Amygdala (tissue), 56 donors: ENCODE measurements at places on chromosomes 11 and 22.
A peak's percentile ranks its signal among the peaks of the same experiment; 100 is the strongest.

GRCh38 chr22:47796128-47796908, 1033.9 kb downstream of the TBC1D22A start:
- no peak for DNase-seq

DNA sequence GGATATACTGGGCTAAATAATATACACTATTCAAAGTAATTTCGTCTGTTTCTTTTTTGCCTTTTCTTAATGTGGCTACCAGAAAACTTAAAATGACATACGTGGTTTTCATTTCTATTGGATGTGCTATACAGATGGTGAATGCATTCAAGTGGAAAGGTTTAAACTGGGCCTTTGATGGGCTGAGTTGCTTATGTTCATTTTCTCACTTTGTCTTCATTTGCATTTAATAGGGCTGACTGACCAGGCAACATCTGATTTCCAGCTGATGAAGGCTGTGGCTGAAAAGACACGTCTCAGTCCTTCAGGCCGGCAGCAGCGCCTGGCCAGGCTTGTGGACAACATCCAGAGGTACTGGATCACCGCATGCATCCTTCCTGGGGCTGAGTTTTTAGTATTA, 27.9 kb downstream of the PIWIL4 start:
- no peak for DNase-seq

DNA sequence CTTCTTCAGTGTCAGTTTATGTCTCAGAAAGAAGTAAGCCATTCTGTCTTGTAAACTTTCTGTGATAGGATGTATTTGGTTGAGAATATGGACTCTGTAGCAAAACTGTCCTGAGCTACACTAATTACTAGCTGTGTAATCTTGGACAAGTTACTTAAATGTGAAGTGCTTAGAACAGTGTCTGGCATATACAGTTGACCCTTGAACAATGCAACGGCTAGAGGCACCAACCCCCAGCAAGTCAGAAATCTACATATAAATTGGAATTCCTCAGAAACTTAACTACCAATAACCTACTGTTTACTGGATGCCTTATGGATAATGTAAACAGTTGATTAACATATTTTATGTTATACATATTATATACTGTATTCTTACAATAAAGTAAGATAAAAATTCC, 68.7 kb upstream of the GRK2 start:
- DNase-seq, result no peak

- no peak for DNase-seq
Measured at GRCh38 chr11:36818410-36818809, 220.4 kb upstream of the RAG2 start.

DNA sequence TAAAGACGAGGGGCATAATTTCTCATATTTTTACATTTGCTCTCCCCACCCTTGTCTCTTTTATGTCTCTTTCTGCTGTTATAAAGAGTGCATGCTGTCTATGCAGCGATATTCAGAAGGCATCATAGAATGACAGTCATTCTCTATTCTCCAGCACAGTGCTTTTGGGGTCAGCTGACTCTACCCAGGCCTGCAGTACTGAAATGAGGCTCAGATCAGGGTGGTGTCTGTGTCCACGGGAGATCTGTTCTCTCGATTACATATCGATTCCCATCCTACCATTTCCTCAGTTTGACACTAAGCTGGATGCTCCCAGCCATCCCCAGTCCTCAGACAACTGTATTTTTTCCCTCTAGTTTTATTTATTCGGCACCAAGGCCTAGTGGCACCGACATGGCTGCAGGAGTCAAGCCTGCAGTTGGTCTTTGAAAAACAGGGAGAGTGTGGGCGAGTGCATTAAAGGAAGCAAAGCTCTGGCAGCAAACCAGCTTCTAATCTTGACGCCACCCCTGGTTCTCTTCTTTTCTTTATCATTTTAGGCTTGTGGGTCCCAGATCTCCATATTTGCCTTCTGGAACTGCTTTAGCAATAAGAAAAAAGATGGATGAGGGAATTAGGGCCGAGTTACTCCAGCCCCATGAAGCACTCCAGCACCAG, 71.6 kb upstream of the PICALM start:
- no peak for DNase-seq

DNA sequence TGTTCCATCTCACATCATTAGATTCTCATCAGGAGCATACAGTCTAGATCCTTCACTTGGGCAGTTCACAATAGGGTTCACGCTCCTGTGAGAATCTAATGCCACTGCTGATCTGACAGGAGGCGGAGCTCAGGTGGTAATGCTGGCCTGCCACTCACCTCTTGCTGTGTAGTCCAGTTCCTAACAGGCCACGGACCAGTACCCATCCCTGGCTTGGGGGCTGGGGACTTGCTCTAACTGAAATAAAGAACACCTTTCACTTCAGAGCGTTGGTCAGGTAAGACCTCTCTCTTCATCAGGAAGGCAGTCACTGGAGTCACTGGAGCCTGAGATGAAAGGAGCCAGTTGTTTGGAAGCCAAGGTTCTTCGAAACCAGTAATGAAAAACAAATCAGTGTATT, 41.7 kb downstream of the PRMT3 start:
- no peak for DNase-seq

GRCh38 chr11:61976420-61976800, 9.0 kb upstream of the FTH1 start:
- no peak for DNase-seq

DNA sequence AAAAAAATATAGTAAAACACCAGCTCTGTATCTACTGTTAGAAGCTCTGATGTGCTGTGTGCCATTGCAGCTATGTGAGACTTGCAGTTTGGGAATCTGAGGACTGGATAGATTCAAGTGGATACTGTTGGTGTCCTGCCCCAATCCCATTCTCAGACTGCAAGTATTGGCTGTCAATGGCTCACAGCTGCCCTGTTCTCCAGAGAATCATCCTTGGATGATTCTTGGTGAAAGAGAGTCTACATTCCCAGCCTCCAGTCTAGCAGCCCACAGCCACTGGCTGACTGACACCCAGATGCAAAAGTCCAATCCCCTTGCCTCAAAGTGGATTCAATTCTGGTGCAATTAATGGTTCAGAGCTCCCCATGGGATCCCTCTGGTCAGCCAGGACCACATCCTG, 206.1 kb upstream of the MTNR1B start:
- DNase-seq, result no peak

DNA sequence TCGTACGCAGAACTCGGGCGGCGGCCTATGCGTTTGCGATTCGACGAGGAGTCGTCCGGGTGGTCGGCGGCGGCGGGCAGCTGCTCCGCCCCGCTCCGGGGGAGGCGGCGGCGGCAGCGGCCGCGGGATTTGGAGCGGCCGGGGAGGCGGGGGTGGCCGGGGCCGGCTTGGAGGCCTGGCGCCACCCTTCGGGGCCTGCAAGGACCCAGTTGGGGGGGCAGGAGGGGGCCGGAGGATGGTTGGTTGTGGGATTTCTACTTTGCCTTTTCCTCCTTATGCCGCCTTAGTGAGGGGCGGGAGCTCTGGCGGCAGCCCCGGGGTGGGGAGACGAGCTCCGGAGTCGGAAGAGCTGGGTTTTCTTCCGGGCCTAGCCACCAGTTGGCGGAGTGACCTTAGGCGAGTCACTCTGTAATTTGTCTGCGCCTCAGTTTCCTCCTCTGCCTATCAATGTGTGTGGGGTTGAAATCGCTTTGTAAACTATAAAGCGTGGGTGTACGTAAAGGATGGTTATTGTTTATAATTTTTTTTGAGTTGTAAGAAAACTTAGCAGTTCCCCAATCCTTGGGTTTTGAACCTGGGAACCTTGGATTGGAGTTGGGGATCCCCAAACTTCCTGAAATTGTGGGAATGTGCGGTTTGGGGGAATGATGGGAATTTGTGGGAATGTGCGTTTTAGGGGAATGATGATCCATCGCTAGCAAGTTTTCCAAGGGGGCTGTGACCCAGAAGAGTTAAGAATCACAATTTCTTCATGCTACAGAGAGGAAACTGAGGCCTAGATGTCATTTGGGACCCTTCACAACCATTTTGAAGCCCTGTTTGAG, 679 bp downstream of the TUG1 start:
- no peak for DNase-seq

DNA sequence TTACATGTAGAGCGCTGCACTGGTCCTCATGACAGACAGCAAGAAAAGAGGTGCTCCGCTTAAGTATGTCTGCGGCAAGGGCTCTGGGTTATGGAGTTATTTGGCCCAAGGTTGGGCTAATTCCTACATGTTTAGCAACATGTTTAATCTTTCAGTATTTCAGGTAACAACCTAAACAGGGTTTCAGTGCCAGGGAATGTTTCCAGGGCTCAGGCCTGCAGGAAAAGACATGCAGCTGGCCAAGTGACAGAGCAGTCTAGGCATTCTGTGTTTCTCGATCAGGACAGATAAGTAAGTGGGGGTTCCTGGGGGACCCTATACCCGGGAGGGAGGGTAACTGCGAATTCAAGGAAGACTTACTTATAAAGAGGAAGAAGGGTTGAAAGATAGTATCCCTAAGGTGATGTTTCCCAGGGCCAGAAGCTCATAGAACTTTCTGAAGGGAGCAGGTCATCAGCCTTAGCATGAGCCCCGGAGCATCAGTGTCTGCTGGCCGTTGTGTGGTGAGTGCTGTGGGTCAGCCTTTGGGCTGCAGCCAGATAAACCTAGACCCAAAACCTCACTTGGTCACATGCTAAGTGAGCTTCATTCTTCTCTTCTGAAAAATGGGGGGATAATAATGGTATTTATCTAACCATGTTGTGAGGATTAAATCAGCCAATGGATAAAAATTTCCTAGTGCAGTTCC, 18.4 kb downstream of the KCNJ5 start:
- DNase-seq, result no peak

DNA sequence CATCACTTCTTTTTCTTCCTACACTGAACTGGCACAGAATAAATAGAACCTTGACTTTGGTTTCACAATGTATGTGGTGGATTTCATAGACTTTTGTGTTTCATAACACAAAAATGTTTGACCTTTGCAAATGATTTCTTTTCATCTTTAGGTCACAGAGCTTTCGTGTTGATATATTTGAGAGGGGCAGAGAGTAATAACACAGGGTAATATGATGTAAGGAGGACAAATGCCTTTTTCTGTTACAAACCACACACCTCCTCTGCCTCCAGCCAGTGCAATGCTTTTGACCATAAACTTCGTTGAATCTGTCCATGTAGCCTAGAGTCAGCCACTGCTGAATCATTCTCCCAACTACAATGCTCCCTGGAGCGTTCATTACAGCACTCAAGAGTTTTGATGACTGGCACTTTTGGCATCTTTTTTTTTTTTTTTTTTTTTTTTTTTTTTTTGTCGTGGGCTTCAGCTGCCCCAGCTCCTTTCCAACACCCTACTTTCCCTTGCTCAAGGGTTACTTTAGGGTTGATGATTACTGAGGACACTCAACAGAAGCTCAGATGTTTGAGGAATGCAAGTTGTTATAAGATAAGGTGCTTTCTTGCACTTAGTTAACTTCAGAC, 11.4 kb upstream of the CAT start:
- no peak for DNase-seq

GRCh38 chr11:65442842-65443331, 20.3 kb downstream of the NEAT1 start:
- DNase-seq, result no peak

GRCh38 chr11:3041699-3042441, 15.4 kb downstream of the CARS1 start:
- no peak for DNase-seq

- DNase-seq, result no peak
Measured at GRCh38 chr11:113389272-113389671, 1.7 kb downstream of the ANKK1 start.

DNA sequence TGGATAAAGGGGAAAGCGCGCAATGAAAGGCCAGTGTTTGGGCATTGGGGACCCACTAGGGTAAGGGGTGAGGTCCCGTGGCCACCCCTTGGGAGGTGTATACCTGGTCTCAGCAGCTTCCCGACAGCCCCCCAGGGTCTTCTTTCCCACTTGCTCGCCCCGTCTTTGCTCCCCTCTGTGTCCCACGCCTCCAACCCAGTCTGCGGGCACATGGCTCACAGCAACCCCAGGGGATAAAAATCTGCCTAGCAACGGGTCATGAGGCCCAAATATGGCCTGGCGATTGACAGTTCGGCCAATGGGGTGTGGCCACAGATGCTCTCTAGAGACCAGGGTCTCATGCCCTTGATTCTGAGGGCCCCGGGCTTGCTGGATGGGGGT, 41.6 kb downstream of the AHNAK start:
- DNase-seq, result no peak

DNA sequence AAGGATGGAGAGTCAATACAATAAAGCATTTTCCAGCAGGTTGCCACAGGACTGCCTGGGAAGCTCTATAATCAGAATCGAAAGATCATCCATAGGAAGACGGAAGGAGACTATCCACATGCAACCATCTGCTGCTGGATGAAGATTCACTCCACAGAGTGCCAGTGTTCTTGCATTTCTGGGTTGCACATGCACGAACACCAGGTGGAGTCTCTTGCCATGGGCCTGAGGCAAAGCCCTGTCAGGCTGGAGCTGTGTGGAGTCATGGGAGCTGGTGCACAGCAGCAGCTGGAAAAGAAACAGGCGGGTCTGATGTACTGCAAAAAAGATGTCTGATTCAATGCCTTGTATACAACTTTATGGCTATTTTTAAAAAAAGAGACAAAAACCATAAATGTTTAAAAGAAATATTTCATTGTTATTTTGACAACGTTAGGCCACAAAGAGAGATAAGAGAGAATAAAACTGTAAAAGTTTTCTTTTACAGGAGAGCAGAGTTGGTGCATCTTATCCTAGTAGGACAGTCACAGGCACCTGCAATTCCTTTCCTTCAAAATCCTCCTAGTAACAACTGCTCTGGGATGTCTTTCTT, 12.9 kb upstream of the FAT3 start:
- DNase-seq, result no peak

GRCh38 chr22:47116426-47117341, 354.2 kb downstream of the TBC1D22A start:
- no peak for DNase-seq

DNA sequence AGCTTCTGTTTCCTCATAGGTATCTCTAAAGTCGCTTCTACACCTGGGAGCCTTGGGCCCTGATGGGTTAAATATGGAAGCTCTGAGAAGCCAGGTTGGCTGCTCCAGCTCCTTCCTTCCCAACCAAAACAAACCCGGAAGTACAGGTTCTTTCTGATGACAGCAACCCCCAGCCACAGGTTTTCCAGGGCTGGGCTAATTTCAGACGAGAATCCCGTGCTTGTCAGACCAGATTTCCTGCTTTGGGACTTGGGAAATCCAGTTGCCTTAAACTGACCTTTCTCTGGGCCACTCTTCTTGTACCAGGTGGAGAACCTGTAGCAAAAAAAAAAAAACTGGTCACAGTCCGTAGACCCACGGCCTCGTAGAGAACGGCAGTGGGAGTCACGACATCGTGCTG, 51.9 kb downstream of the RBX1 start:
- no peak for DNase-seq

DNA sequence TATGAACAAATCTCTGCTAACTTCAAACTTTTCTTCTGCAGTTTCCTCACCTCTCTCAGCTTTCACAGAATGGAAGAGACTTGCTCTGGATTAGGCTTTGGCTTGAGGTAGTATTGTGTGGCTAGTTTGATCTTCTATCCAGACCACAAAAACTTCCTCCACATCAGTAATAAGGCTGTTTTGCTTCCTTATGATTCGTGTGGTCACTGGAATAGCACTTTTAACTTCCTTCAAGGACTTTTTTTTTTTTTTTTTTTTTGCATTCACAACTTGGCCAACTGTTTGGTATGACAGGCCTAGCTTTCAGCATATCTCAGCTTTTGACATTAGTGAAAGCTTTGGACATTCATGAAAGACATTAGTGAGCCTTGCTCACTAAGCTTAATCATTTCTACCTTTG, 47.5 kb upstream of the LRRC55 start:
- DNase-seq, result no peak

- DNase-seq, result no peak
Measured at GRCh38 chr11:66969584-66970225, 5.4 kb upstream of the C11orf86 start.

- peak; percentile 22 for DNase-seq
Measured at GRCh38 chr22:38353142-38353629, 36.0 kb upstream of the CSNK1E start.
